ENCODE measurements at places on chromosomes 4 and X.

DNA sequence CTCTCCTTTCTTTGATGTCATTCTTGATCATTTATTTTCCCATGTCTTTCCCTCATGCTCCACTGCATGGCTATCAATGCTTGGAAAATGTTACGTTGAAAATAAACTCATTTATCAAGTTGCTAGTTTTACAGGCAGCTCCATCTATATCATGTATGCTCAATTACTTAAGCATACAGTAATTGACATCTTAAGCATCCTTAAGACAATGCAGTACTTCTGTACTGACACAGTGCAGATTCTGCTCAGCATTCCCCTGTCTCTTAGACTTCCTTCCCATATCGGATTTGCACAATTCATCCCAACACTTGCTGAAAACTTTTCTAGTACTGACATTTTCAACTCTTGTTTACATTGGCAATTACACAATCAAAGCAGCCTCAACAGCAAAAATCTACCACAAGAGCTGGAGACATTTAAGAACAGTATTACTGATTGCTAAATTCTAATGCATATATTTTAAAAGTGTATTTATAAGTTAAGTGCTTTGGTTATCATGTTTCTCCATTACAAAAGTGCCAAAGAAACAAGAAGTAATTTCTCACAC, 165.6 kb downstream of the ATP10D start:
- no peak for DNase-seq

DNA sequence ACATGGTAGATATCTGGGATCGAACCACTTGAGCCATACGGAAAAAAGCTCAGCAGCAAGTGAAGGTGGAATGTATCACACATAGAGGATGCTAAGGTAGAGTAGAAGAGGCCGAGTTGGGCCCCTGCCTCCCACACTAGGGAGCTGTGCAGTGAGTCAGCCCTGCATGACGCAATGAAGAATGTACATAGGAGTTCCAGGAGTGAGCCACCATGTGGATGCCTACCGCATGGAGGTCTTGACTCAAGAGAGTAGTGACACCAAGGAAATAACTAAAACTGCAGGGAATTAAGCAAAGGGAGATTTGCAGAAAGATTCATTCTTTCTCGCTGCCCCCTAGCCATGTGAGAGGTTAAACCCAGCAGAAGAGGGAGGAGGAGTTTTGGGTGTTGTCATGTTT, 389.6 kb upstream of the IGFBP7 start:
- no peak for DNase-seq

- DNase-seq = no peak
These were observed 139.4 kb downstream of the GLRA3 start for GRCh38 chr4:174689618-174690017.

- DNase-seq = no peak
These were observed 43.4 kb downstream of the TEC start for GRCh38 chr4:48226199-48226598.
